ENCODE measurements at places on chromosomes 5 and 9.

DNA sequence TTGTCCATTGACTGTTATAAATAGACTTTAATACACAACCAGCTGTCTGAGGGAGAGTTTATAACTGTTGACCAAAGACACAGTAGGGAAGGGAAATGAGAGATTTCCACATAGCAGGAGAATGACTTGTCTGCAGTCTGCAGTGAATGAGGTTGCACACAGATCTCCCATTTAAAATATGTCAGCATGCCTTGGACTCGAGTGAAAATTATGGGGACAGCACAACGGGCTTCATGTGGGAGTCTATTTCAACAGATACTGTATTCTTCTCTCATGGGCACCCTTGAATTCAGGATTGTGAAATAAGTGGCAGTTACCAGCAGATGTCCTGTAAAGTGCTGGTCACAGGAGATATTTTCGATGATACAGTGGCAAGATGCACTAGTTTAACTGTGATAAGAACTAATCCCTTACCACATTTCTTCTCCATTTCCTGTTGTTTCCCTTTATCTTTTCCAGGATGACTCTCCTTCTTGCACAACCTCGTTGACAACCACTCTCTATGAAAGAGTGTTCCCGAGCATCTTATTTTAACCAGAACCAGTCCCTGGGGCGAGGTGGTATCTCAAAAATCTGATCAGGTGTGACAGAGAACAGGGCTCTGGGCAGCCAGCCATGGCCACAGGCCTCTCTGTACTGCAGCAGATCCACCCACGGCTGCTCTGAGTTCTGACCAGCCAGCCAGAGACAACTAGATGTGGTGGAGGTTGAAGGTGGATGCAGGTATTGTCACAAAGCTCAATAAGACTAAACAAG, 51.5 kb upstream of the MAP3K1 start:
- peak; percentile 11 for DNase-seq

GRCh38 chr9:37776328-37776727, 8.5 kb downstream of the EXOSC3 start:
- peak; percentile 38 for DNase-seq

DNA sequence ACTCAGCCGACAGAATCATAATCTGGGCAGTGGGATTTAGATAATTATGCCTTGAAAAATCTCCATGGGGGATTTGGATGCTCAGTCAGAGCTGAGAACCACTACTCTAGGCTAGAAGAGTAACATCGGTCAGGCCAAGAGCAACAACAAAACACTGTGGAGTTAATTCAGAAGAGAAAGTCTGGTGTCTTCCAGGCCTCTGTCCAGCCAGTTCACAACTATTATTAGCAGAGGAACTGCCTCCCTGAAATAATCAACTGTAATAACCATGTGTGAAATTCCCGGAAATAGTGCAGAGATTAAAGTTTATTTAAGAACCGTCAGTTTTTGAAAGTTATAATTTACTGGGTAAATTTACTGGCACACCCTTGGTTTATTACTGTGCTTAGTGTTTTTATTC, 8.2 kb upstream of the MARCHF3 start:
- no peak for DNase-seq

DNA sequence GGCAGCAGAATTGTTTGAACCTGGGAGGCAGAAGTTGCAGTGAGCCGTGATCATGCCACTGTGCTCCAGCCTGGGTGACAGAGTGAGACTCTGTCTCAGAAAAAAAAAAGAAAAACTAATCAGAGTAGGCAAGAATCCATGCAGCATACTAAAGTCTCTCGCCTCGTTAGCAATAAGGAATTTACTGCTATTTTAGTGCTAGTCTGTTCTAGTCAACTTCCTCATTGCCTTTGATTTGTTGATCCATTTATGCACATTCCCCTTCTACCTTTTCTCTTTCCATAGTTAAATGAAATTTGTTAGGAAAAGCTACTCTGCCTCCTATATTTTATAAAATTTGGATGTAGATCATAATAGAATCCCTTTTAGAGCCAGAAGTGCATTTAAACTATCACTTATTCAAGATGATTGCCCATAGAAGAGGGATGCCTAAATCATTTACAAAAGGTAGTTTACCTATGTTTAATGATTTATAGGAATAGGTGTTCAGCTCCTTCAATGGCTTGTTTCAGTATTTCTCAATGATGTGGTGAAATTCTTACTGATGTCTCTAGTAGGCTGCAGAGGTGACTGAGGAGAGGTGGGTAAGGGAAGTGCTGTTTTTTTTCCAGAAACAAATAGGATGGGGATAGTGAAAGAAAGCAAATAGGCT, 1.9 kb downstream of the LRRC19 start:
- DNase-seq = no peak

DNA sequence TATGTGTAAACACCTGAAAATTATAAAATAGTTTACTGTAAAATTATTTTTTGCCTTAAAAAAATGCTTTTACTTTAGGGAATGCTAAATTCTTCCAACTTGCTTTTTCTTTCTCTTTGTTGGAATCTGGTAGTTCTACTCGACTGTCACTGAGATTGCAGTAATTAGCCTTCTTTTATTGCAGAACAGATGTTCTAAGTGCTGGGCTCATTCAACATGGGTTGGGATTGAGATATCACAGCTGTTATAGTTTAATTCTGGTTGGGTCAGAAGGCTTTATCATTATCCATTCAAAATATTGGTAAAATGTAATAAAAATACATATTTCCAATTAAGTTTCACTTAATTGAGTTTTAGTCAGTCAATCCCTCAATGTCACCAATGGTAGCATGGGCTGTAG, 686.7 kb downstream of the CDH18 start:
- DNase-seq = no peak

- DNase-seq = no peak
These were observed 34.0 kb downstream of the CDK5RAP2 start for GRCh38 chr9:120545701-120546550.

- DNase-seq = no peak
These were observed 29.4 kb downstream of the CHD1 start for GRCh38 chr5:98899456-98899855.

GRCh38 chr9:136975644-136976043, 1.7 kb upstream of the PTGDS start:
- no peak for DNase-seq

DNA sequence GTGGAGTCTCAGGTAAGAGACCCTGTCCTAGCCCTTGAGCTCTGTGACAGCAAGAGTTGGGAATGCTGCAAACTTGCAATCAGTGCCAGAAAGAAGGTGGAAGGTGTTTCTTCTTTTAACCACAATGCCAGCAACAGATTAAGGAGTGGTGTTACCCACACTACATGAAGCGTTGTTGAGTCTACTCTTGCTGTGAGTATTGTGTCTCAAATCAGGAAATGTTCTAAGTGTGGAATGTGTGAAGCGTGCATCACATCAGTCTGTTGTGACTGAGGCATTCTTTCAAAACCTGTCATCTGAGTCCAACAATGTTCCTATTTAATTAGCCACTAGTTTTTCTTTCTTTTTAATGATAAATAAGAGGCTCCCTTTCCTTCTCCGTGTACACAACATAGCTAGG, 2.9 kb upstream of the LURAP1L start:
- DNase-seq = no peak

Data from HS-5 (cell line).